Vagina (tissue), 2 donors: ENCODE measurements at places on chromosomes 12 and 14.
A peak's percentile ranks its signal among the peaks of the same experiment; 100 is the strongest.

DNA sequence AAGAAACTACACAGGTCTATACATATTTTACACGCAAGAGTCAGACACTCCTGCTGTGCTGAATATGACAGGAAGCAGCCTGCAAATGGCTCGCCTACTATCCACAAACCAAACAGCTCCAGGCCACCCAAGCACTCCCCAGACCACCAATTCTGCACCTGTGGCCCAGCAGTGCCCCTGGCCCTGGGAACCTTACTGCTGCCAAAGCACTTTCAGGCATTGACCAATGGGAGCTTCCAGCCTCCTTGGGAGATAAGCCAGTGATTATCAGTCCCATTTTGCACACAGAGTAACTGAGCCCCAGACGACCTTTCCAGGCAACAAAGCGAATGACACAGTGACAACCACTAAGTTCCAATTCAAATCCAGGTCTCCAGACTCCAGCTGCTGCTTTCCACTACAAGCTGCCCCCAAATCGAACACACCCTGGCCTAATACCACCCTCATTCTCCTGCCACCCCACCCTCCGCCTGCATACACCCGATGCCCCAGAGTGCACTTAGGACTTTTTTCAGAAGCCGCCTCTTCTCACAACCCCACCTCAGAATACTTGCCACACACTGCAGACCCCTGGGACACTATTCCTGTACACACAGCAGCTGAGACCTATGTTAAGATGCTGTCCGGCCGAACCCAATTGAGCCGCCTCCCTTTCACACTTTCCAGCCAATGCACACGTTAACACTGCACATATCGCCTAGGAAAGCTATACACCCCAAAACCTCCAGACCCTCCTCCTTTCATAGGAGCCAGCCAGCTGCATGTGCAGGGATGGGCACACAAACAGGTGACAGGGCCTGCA, 126.1 kb upstream of the PRMT8 start:
- DNase-seq = no peak

DNA sequence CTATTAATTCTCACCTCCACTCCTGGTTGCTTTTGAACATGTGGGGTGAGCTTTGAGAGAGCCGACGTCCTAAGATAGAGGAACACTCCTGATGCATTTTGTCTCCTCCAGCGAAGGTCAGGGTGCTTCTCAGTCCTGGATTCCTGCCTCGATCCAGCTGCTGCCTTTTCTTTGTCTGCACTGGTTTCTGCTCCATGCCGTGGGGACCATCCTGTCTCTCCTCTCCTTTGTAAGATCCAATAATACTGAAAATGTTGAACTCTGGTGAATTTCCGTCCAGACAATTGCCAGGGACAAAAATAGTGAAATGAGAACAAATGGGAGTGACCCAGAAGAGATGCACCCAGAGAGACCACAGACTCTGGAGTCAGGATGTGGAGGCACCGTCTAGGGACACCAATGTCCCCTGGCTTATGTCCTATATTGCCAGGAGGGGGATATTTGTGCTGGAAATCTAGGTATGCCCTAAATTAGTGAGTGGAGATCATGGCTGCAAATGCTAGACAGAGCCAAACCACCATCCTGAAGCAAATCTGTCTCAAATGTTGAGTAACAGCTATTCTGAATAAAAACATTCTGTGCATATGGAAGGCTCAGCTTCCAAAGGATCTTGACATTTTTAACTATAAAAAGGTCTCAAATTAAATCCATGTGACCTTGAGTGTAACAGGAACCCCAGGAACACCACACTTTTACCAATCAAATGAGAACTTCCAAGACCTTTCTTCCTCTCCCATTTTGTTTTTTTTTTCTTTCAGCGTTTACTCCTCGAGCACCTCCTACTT, 170.9 kb downstream of the PPM1H start:
- DNase-seq = no peak

DNA sequence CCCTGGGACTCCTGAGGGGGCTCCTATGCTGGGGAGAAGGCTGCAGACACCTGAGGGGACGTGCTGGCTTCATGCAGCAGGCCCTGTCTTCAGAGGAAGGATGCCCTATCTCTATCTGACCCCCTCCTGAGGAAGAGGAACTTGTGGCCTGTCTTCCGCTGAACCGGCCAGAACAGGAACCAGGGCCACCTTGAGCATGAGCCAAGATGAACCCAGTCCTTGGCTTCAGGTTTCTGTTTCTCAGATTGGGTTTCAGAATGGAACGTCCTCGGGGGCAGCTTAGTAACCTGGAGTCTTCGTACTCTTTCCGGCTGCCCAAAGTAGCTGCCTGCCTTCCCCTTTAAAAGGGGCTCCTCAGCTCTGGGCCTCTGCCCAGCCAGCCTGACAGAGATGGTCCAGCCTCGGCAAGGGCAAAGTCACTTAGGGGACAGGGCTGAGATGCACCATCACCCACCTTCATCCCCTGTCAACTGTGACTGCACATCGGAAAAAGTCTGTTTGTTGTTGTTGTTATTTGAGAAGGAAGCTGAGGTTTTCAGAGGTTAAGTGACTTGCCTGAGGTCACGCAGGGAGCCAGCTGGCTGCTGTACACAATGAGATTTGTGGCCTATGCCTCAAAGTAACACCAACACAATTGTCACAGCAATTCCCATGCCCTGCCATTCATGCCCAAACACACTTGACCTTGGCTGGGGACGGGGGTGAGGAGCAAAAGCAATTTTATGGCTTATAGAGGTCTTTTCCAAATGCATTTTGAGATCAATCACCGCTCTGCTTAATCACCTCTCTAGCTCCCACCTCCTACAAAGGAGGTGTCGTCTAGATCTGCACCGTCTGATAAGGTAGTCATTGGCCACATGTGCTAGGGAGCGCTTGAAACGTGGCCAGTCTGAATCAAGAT, 13.4 kb downstream of the ASB2 start:
- DNase-seq = no peak

- no peak for DNase-seq
Observed at GRCh38 chr12:66236969-66237368, 48.0 kb downstream of the IRAK3 start.

DNA sequence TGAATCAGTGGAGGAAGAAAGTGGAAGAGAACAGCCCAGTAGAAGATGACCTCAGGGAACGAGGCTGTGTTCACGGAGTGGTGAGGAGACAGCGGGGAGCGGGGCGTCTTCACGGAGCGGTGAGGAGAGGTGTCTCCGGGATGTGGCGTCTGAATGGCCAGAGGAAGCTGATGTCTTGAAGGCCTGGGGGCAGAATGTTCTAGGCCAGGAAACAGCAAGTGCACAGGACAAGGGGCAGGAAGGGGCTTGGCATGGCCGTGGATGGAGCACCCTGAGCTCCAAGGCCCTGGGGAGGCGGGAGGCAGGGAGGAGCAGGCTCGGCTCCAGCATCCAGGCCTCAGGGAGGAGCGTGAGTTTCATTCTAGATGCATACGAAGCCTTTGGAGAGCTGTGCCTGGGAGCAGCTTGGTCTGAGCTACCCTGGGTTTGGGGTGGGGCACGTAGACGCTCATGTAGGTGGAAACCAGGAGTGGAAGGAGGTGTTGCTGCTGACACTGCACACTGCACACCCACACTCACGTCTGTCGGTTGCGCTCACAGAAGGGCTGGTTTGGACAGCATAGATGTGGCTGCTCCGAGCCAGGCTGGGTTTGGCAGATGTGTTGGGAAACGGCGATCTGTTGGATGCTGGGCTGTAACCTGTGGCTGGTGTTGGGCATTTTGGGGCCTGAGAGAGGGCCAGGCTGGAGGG, 131.6 kb downstream of the ADGRD1 start:
- DNase-seq = peak; percentile 60

DNA sequence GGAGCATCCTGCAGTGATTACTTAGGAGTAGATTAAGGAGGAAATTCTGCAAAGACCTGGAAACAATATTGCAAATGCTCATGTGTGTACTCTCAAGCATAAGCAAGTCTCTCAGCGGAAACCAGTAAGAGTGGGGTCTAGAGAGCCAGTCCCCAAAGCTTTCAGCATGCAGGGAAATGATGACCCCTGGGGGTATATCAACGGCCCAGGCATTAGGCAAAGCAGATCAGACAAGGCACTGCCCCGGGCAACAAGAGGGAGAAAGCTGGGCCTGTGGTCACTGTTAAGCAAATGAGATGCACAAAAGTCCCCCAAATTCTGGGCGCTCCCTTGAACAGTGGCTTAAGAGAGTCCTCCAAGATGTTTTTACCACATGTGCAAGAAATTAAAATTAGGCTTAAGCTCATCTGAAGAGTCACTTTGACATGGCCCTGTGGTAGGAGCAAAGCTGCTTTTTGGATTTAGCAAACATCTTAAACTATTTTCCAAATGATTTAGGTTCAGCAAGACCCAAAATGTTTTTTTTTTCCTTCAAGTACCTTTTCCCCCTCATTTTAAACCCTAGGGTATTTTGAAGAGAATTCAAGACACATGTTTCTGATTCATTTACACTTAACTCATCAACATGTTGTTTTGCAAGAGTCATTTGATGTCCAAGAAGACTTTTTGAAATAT, 457.1 kb upstream of the TBX3 start:
- no peak for DNase-seq

DNA sequence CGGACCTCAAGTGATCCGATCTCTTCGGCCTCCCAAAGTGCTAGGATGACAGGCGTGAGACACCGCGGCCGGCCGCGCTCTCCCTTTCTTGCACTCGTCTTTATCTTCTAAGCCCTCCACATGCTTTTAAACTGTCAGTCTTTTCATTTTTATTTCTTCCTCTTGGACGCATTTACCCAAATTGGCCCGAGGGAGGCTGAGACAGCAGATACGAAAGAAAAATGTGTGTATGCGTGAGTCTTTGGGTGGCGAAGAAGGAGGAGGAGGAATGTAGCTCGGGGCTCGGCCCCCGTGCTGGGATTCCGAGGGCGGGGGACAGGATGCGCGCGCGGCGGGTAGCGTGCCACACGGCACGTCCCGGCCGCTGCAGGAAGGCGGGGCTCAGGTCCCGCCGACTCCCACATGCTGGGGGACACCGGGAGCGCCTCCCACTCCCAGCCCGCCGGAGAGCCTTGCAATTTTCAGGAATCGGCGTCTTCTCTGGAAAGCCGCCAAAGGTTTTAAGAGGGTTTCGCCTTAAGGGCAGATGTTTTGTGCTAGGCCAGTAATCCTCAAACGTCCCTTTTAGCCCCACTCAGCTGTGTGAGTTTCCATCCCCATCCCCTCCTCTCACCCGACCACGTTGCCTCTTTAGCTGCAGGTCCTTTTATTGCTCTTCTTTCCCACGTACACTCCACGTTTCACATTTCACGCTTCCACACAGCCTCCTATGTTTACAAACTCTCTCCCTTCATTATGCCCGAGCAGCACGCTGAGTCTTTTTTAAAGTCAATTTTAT, 34.7 kb upstream of the SLC2A3 start:
- peak; percentile 96 for DNase-seq

DNA sequence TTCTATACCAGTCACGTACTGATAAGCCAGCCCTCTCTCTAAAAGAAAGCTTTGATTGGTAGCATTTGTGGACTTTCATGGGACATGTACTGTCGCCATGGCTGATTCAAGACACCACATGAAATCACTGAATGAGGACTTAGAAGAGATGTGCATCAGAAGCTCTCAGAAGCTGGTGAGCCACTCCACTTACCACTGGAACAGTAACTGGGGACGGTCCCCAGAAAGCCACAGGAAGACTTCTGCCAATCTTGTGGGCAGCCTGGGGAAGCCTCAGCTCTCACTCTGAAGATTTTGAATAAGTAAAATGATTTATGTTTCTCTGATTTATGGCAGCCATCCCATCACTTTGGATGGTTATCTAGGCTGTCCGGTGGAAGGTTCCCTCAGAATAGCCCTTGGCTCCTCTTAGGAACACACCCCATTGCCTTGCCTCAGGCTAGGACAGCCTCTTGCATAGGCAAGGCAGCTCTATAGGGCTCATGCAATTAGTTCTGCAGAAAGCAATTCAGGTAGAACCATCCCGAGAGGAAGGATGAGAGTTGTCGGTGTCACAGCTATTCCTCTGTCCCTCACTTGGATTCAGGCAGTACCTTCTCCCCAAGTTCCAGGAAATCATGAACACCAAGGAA, 9.8 kb downstream of the DHRS1 start:
- DNase-seq = no peak

DNA sequence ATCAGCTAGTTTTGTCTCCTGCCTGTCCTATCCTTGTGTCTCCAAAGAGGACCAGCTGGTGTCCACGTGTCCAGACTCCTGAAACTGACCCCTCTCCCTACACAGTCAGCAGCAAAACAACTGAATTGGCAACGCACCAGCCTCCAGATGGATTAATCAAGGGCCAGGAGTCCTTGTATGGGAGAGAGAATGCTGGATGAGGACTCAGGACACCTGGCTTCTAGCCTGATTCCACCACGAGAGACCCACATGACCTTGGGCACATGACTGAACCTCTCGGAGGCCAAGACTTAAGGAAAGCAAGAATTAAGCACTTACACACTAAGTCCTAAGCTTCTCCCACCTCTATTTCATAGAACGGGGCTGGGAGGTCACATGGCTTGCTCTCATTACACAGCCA, 60.4 kb upstream of the CMKLR1 start:
- DNase-seq = no peak

GRCh38 chr12:104691721-104692556, 235.2 kb downstream of the CHST11 start:
- no peak for DNase-seq

DNA sequence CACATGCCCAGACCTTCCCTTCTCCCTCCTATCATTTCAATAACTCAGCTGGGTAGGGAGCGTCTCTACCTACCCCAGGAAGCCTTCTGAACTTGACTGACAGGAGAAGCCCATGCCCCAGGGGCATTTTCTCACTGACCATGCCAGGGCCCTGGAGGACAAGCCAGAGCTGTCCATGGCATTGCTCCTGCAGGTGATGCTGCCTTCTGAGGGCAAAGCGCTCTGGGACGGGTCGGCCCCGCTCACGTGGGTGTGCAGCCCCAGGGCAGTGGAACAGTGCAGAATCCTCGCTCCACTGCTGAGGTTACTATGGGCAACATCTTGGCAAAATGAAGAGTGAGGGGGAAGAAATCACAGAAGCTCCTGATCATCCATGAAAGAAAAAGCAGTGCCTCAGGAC, 28.5 kb upstream of the CIPC start:
- DNase-seq = peak; percentile 82

- DNase-seq = no peak
Observed at GRCh38 chr14:99057576-99058083, 214.4 kb downstream of the BCL11B start.

- no peak for DNase-seq
Observed at GRCh38 chr12:127459166-127459565, 807.8 kb upstream of the TMEM132C start.

GRCh38 chr12:110354172-110354780, 49.2 kb downstream of the ANAPC7 start:
- no peak for DNase-seq

- DNase-seq = no peak
Observed at GRCh38 chr12:13204428-13204827, 7.9 kb downstream of the EMP1 start.

- DNase-seq = no peak
Observed at GRCh38 chr12:110849748-110850403, 3.1 kb downstream of the CCDC63 start.

GRCh38 chr12:132491138-132491663, 1.2 kb downstream of the FBRSL1 start:
- no peak for DNase-seq

DNA sequence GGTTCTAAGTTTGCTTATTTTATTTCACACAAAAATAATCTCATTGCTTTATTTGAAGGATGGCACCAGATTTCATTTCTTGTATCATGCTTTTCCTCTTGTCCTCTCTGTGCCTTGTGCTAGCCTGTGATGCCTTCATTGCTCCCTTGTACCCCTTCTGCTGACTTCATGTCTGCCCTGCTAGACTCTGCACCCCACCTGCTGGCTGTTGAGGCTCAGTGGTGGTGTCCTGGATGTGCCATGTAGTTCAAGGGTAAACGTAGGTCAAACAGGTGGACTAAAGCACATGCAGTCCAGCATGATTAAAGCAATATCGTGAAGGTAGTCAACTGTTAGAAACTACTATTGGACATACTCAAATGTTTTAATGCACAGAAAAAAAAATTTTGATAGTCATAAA, 21.6 kb downstream of the MRPS35 start:
- no peak for DNase-seq
